ENCODE measurements at places on chromosomes 11 and 22. TPM values are rescaled to one million over a fixed set of nuclear protein-coding genes. Genes with fewer than 3 reads are reported as not detected.

DNA sequence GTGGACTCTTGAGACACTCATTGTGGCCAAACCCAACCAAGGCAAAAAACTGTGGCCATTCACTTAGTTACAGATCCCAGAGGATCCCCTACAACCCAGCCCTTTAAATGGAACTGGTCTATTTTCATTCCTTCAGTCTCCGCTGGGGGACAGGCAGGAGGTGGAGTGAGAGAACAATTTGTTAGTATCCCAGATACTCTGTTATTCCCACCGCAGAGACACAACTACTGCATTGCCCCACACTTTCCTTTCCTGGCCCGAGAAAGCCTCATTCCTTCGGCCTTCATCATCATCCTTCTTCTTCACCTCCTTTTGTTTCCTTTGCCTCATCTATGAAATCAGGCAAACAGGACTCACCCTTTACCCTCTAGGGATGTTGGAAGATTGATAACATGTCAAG, 191.1 kb downstream of the NTM start:
- no peak for DNase-seq

- DNase-seq: no peak
These were observed 411.9 kb downstream of the CNTN5 start for GRCh38 chr11:99432677-99433076.

GRCh38 chr11:116928102-116928777, 90.8 kb upstream of the APOA1 start:
- no peak for DNase-seq

- no peak for DNase-seq
These were observed 57.6 kb upstream of the B3GAT1 start for GRCh38 chr11:134469627-134470026.

DNA sequence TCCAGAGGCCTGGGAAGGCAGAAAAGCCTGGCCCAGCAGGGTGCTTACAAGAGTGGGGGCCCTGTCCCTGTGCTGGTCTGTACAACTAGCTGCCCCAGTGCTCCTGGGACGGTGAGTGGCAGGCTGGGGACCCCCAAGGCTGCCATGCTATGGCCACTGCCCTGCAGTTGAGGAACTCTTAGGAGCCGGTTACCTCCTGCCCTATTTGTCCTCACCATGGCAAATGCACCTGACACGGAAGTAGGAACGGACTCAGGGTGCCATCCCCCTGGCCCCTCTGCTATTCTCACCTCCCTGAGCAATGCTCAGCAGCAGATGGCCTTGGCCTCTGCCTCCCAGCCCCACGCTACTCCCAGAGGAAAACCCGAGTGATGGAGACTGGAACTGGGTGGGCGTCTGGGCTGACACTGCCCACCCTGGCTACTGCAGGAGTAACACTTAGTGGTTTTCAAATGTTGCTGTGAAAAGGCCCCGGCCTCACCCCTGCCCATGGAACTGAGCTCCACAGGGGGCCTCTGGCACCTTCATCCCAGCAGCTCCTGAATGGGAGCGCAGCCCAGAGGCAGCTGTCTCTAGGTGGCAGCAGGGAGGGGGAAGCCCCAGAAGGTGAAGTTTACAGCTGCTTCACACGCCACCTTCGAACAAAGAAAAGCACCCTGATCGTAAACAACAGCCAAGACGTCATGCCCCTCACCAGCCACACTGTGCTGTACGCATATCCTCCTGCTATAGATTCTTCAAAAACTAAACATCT, 105.3 kb downstream of the CTTN start:
- DNase-seq: no peak

- DNase-seq: no peak
These were observed 150.2 kb downstream of the ETS1 start for GRCh38 chr11:128437136-128437535.

- DNase-seq: no peak
These were observed 382.1 kb upstream of the B3GAT1 start for GRCh38 chr11:134794192-134794591.

FADS1 gene
- 43.3 TPM for polyA plus RNA-seq

GAB4 gene
- polyA plus RNA-seq: not detected

KCNC1 gene
- polyA plus RNA-seq: 1.7 TPM

Measured in left renal cortex interstitium (tissue), 4 donors.